Mesothelial cell of epicardium (in vitro differentiated cells): ENCODE measurements at places on chromosomes 7 and 10.

GRCh38 chr10:24551161-24551560 lies 172.5 kb downstream of the ARHGAP21 start:
- no peak for DNase-seq

GRCh38 chr10:133161486-133162109 lies 1.6 kb downstream of the KNDC1 start:
- no peak for DNase-seq

- no peak for DNase-seq
These were observed 63.1 kb upstream of the STEAP1B start for GRCh38 chr7:22563032-22563501.

DNA sequence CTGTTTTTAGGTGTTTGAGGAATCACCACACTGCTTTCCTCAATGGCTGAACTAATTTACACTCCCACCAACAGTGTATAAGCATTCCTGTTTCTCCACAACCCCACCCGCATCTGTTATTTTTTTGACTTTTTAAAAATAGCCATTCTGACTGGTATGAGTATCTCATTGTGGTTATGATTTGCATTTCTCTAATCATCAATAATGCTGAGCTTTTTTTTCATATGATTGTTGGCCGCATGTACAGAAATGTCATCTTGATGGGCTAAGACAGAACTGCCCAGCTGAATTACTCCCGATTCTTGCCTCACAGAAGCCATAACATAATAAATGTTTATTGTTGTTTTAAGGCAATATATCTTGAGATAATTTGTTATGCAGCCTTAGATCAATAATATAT lies 93.1 kb upstream of the DKK1 start:
- DNase-seq, result no peak

DNA sequence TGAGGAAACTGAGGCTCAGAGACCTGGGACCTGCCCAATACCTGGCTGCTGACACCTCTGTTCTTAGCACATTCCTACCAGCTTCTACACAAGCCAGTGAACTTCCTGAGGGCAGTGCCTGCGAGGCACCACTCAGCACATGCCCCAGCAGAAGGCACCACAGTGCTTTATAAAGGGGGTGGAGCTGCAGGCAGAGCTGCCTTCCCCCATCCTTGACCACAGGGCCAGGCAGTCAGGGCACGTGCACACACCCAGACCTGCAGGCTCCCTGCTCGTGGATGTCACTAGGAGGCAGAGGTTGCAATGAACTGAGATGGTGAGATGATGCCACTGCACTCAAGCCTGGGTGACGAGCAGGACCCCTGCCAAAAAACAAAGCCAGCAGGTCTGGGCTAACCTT lies 39.2 kb upstream of the TUBB8 start:
- DNase-seq, result no peak

DNA sequence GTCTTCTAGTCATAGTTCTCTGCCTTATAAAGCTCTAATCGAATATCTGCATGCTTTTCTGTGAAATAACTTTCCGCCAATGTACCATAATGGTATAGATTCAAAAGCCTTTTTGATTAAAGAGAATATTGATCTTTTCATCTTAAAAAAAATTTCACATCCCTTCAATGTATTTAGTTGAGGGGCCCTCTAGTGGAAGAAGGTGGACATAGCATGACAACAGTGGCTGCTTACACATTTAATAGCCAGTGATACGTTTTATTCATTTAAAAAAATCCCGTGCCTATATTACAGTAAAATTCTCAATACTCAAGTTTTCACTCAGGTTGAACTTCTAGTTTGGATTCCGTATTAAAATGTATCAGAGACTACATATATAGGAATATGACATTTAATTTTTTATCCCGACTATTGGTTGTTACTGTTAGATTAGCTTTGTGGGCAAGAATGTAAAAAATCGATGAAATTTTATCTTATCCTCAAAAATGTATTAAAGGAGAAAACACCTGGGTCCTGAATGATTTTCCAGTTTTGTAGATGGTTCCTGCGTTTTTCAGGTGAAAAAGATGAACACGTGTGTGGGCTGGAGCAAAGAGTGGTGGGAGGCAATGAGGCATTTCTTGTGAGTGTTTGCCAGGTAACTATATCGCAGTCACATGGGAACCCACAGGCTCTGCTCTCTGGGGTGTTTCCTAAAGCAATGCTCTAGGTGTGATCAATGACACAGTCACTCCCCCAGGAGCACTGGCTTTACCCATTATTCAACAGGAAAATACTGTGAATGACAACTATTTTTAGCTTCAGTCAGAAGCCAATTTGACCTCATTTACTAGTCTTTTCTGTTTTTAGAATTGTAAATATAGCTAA lies 24.1 kb upstream of the PNLIP start:
- DNase-seq, result no peak

DNA sequence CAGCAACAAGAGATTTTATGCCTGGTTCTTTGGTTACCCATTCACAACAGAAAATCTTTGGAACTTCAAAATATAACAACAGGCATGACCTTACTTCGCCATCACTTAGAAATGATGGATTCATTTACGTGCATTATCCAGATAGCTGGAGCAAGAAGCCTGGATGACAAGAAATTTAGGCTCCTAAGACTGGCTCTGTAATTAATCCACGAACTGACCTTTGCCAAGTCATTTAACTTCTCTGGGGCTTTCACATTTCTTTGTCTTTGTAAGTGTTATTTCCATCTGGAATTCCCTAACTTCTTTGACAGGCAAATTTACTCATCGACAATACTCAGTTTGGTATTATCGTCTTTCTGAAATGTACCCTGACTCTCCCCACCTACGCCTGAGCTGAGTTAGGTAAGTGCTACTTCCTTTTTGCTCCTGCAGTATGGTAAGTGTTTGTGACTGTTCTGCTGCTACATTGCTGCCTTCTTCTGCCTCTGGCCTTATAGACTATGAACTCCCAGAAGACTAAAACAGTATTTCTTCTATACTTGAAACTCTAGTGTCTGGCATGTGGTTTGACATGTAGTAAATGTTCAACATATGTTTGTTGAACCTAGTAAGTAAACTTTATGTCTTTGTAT lies 5.5 kb upstream of the MDFIC start:
- DNase-seq, result no peak

DNA sequence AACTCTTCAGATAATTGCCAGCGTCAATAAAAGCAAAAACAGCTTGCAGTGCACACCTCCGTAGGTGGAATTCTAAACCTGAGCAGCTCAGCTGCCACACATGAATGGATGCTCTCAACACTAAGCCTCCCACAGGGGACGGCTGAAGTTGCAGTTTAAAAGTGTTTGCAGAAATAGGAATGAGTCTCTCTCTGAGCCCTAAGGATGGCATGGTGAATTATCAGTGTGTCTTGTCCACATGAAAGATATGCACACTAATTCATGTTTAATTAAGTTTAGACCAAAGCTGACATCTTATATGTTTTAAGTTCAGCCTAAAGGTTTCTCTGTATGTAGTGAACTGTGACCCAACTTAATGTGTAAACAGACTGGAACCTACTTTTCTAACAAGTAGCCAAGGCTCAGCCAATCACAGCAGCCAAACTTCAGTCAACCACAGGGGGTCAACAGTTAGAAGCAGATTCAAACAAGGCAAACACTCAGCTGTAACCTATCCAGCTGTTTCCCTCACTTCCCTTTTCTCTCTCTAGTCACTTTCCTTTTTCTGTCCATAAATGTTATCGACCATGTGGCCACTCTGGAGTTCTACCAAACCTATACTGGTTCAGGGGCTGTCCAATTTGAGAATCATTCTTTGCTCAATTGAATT lies 38.1 kb downstream of the CTTNBP2 start:
- no peak for DNase-seq

GRCh38 chr7:127578036-127578684 lies 7.2 kb downstream of the GCC1 start:
- DNase-seq, result no peak

- DNase-seq, result no peak
These were observed 21.6 kb downstream of the ENO4 start for GRCh38 chr10:116870949-116871348.
